ENCODE measurements at places on chromosomes 2 and 18. TPM values are rescaled to one million over a fixed set of nuclear protein-coding genes. Genes with fewer than 3 reads are reported as not detected.

GRCh38 chr2:55078956-55079355 is 28.7 kb upstream of the RTN4 start:
- no peak for DNase-seq

GRCh38 chr2:47093626-47094025 is 61.5 kb downstream of the STPG4 start:
- no peak for DNase-seq

GRCh38 chr2:205461169-205461568 is 221.1 kb upstream of the NRP2 start:
- DNase-seq, result no peak

ATP9B gene
- 25.7 TPM for total RNA-seq

GRCh38 chr2:108971661-108972566 is 17.1 kb downstream of the EDAR start:
- no peak for DNase-seq

DNA sequence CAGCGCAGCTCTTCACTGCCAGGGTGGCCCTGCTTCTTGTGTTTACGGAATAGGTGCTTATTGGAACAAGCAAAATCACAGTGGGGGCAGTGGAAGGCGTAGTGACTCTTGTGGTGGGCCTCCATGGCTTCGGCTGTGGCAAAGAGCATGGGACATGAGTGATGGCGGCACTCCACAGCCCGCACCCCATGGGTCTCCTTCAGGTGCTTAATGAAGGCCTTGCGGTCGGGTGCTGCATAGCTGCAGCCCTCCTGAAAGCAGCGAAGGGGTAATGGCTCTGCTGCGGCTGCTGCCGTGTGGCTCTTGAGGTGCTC is 10.7 kb downstream of the ZNF142 start:
- no peak for DNase-seq

DNA sequence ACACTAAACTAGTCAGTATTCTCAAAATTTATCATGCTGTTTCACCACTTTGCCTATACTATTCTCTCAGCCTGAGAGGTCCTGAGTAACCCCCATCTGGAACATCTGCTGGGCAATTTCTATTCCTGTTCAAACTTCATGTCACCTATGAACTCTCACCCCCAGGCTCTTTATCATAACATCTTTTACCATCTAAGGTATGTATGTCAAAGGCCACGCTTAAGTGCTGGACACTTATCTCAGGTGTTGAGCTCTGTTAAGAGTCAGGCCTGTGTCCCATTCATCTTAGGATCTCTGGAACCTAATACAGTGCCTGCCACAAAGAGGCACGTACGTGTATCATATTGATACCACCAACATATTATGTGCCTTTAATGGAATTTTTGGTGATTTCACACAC is 4.9 kb downstream of the AAK1 start:
- DNase-seq, result no peak

GRCh38 chr18:75000920-75001319 is 208.0 kb downstream of the PTGR3 start:
- no peak for DNase-seq

DNA sequence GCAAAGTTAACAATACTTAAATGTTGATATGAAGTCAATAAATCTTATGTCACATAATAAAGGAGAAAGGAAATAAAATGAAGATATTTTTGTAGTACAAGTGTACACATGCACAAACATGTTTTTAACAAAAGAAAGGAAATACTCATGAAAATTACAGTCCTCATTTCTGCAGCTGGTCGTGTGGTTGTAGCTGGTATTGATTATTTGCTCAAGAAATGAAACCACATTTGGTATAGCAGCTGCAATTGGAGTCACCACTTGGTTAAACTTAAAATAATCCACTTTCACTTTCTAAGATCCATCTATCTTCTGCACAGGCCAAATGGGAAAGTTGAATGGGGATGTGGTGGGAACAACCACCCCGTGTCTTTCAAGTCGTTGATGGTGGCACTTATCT is 580.5 kb upstream of the NRXN1 start:
- no peak for DNase-seq

DNA sequence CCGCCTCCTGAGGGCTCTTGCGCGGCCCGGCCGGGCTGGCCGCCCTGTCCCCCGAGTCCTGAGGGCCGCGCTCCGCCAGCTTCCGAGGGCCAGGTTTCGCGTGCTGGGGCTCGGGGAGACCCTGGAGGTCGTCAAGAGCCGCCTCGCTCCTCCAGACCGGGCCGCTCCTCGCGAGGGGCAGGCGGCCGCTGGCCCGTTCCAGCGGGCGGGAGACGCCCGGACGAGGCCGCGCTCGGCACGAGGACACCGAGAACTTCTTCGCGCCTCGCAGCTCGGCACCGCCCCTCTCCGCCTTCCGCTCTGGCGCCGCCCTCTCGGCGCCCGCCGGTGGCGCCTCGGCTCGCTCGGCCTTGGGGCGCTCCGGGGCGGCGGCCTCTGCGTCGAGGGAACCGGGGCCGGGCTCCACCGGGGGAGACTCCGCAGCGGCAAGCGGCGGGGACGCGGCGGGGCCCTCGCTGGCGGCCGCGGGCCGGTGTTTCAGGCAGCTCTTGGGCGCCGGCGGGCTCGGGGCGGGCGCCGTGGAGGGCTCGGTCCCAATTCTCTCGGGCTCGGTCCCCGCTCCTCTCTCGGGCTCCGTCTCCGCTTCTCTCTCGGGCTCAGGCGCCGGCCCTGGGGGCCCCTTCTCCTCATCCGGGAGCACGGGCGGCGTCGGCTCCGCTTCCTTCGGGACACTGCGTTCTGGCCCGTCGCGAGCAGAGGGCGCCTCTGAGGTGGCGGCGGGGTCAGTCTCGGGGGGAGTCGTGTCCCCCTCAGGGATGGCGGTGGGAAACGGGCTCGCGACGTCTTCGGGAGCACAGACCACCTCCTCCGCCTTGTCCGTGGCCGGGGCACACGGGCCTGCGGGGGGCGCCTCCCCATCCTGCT is 91.6 kb upstream of the MGAT4A start:
- peak; percentile 42 for DNase-seq

ATP8B1 gene
- total RNA-seq, result 5.2 TPM

DNA sequence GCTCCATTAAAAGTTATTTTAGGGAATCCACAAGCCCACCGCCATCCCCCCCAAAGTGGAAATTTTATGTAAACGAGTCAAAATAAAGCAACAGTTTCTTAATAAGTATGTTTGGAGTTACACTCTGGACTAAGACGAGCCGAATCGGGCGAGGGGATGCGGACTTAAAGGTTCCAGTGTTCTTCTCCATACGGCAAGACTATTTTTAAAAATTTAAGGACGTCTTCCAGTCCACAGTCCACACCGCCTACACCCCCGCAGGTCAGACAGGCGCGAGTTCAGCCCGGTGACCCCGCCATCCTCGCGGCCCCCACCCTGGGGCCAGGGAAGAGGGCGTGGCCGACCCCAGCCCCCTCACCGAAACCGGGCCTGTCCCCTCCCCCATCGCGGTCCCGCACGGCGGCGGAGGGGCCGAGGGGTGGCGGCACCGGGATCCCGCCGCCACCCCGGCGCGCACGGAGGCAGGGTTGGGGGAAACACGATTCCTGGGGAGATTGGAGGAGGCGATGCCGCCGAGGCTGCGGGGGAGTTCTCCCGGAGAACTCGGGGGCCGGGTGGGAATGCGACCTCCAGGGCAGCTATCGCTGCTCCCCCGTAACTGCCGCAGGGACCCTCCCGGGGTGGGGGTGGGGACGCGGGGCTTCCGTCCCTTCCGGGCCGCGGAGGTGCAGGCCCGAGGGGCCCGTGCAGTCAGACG is 24.5 kb upstream of the SMAD7 start:
- no peak for DNase-seq

- DNase-seq, result no peak
Measured at GRCh38 chr18:45657357-45658335, 42.4 kb downstream of the SLC14A2 start.

GKN1 gene
- 0.09 TPM for total RNA-seq

DNA sequence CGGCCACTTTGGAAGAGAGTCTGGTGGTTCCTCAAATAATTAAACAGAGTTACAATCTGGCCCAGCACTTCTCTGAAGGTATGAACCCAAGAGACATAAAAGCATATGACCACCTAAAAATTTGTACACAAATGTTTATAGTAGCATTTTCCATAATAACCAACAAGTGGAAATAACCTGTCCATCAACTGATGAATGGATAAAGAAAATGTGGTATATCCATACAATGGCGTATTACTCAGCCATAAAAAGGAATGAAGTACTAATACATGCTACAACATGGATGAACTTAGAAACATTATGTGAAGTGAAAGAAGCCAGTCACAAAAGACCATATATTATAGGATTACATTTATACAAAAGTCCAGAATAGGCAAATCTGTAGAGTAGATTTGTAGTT is 76.0 kb upstream of the RGPD5 start:
- no peak for DNase-seq

GRCh38 chr2:156956161-156956560 is 301.3 kb upstream of the GALNT5 start:
- no peak for DNase-seq

PLCD4 gene
- total RNA-seq, result 41.8 TPM

DNA sequence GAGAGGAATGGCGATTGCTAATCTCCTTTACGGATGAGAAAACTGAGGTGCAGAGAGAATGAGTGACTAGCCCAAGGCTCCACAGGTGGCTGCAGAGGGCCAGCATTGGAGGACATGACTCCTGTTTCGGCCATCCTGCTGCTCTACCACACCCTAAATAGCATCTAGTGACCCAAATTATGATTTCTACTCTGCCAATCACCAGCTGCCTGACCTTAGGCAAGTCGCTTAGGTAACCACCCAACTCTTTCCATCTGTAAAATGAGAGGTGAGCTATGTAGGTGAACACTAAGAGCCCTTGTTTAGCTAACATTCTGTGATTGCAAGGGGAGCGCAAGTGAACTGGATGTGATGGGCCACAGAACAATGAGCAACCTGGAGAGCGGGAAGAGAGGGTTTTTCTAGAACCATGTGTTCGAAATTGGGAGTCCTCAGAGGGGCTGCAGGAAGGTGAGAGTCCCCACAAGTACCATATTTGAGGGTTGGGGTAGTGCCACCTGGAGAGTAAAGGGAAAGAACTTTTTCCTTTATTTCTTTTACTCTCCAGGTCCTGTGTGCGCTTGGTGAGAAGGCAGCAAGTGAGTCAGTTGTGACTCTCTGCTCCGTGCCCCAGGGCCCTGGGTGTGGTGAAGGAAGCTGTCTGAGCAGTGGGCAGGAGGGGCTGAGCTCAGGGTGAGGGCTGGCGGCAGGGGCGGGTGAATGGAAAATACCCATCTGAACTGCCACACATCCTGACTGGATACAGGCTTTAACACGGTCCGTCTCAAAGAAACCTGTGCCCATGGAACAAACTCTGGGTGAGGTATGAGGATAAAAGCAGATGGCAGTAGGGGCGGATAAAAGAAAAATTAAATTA is 2.4 kb downstream of the CYP27C1 start:
- DNase-seq, result no peak

TEKT4 gene
- not detected for total RNA-seq

DNA sequence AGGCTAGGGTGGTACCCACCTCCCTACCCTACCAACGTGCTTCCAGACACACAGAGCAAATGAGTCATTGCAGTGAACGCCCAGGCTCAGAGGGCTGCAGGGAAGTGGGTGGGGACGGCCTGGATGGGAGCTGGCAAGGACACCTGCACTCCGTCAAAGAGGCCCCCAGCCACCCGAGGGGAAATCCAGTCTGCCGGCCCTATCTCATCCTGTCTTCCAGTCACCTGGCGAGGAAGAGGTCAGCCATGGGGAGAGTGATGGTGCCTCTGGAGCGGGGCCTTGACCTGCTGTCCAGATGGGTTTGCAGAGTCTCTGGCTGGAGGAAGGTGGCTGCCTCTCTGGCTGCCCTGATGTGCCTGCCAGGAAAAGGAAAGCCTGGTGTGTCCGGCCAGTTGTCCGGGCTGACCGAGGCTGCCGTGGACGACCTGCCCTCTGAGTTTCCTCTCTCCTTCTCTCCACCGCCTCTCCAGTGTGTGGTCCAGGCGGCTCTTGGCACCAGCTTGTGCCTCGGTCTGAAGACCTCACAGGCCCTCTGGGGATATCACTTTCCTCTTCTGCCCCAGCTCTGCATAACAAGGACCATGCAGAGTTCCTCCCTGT is 209.7 kb upstream of the COPS8 start:
- peak; percentile 41 for DNase-seq

GRCh38 chr2:53640466-53640865 is 127.1 kb upstream of the CHAC2 start:
- DNase-seq, result no peak

GRCh38 chr18:23971666-23972230 is 42.8 kb upstream of the TTC39C start:
- no peak for DNase-seq

AFF3 gene
- total RNA-seq, result 7.2 TPM

GRCh38 chr2:211204456-211204855 is 648.1 kb downstream of the CPS1 start:
- DNase-seq, result no peak

- DNase-seq, result peak; percentile 5
Measured at GRCh38 chr2:190280565-190281350, 38.9 kb downstream of the HIBCH start.

CYTIP gene
- 0.84 TPM for total RNA-seq

DNA sequence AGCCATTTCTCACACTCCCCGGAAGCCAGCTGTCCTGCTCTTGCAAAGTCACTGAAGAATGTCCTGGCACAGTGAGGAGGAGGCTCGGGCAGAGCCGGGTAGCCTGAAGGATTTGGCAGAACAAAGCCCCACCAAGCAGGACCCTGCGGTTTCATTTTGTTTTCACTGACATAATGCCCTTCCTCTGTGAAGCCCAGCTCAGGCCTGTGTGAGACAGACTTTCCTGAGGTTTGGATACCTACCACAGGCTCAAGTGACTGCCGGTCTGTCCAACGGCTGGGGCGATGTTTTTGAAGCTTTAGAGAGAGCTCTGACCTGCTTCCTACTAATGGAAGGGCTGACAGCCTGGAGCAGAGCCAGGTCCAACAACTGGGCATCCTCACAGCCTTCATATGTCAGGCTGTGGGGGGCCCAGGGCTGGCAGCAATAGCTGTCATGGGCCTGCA is 99.8 kb upstream of the FZD7 start:
- DNase-seq, result peak; percentile 83

GRCh38 chr18:58221060-58221725 is 177.2 kb downstream of the NEDD4L start:
- DNase-seq, result no peak

GRCh38 chr2:55311444-55311870 is 42.4 kb upstream of the MTIF2 start:
- DNase-seq, result no peak

DNA sequence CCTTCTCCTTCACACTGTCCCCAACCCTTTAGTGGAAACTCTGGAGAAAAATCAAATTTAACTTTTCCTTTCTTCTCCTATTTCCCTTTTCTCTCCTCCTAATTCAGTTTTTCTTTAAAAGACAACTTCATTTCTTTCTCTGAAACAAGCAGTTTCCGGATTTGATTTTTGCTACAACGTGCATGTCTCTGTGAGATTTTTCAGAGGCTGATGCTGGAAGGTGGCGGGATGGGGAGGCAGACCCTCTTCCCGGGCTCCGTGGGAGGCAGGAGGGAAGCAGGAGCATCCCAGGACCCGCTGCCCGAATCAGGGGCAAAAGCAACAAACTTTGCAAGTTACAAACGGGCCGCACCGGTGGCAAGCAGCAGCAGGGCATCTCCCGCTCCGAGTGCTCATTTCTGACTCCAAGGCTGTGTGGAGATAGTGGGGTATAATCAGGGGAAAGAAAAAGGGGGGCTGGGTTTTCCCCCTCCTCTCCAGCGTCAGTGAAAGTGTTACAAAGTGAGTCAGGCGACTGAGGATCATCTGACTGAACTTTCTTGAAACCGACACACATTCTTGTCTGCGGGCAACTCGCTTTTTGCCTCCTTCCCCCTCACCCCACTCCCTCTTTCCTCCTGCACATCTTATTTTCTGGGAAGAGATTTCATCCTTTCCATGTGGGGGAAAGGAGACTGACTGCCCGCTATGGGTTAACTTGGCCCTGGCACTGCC is 6.4 kb downstream of the ZEB2 start:
- peak; percentile 61 for DNase-seq

MTCL1 gene
- 20.9 TPM for total RNA-seq

LMAN1 gene
- 71.9 TPM for total RNA-seq
